ENCODE measurements at places on chromosomes 5 and 9.
A peak's percentile ranks its signal among the peaks of the same experiment; 100 is the strongest.

DNA sequence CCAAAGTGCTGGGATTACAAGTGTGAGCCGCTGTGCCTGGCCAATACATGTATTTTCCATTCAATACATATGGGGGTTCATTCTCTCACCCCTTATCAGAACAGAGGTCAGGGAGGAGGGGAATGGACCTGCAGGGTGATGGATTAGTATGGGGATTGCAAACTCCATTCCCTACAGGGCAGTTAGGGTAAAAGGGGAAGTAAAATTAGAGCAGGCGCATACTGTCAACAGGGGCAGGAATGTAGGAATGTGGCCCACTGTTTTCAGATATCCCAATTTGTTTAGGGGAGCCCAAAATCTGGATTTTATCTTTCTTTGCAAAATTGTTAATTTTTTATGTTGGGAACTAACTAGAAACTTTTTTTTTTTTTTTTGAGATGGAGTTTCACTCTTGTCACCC, 46.4 kb upstream of the SLC44A1 start:
- no peak for DNase-seq

DNA sequence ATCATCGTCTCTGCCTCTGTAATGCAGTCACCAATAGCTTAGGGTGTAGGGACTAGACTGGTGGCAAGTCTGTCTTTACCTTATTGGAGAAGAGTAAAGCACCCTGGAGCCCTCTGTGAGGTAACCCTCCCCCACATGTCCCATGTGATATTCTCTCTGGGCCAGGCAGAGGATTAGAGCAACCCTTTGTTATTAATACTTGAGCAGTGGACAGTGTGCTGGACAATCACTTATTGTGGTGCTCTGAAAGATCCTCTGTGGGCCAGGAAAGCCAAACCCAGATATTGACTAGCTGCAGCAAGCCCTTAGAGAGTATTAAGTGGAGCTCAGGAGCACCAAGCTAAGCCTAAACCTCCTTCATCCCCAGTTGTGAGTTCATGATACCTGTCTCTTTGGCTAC, 139.7 kb upstream of the RUSC2 start:
- no peak for DNase-seq

GRCh38 chr5:65854925-65855324, 71.5 kb upstream of the ERBIN start:
- DNase-seq = no peak

DNA sequence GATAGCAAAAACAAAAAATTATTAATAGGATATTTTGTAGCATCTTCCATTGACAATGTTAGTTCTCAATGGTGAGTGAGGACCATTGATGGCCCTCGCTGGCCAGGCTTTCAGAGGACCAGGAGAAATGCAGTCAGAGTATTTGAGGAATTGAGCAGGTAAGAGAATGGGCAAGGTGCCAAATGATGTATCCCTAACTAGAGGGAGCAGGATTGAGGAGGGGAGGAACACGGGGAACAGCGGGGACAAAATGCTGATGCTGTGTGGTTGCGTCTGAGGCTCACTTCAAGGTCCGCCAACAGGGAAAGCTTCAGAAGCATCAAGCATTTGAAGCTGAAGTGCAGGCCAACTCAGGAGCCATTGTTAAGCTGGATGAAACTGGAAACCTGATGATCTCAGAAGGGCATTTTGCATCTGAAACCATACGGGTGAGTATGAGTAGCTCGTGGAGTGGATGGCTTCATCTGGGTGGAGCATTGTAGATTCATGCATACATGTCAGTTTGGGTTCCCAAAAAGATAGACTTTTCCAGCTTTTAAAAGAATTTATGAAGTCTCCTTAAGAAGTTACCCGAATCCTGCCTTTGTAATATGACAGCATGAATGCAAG, 16.2 kb downstream of the SPTAN1 start:
- peak; percentile 50 for DNase-seq

GRCh38 chr9:134766587-134766986, 114.0 kb upstream of the FCN2 start:
- DNase-seq = no peak

DNA sequence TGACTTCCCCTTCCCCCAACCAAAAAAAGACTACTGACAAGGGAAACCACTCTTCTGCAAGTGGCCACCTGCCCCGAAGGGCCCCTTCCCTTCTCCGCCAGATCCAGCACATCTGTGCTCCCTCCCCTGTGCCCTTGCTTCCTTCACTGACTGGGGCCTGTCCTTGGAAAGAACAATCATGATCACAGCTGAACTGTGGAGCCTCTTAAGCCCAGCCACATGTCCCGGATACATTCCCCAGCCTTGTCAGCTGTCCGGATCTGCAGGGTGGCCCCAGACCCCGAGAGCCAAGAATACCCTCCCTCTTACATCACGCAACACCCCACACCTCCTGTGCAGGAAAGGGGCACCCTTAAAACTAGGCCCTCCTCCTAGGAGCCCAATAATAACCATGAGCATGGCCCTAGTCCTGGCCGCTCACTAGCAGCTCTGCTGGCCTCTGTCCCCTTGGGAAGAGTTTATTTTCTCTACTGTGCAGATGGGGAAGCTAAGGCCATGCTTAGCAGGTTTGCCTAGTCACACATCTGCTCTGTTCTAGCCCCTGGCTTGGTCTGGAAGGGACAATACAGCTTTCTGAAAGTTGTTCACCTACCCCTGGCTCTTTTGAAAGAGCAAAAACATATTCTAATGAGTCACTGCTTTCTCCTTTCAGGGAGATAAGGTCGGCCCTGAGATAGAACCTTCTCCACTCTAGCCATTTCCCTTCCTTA, 3.8 kb downstream of the SPRY4 start:
- no peak for DNase-seq

- no peak for DNase-seq
Measured at GRCh38 chr9:69078581-69078980, 43.0 kb downstream of the FXN start.

- DNase-seq = peak; percentile 55
Measured at GRCh38 chr9:12718482-12719026, 25.4 kb downstream of the TYRP1 start.

DNA sequence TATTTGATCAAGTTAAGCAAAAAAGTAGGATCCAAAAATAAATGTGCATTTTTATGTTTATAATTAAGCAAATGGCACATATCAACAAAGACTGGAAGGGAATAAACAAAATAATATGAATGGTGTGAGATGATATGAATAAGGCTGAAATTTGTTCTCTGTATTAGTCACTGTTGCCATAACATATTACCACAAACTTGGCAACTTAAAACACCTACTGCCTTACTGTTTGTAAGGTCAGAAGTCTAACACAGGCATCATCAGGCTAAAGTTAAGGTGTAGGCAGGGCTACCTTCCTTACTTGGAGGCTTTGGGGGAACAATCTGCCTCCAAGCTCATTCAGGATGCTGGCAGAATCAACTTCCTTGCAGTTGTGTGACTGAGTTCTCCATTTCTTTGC, 19.3 kb downstream of the PGGT1B start:
- DNase-seq = no peak

- no peak for DNase-seq
Measured at GRCh38 chr5:40682154-40683017, 2.7 kb downstream of the PTGER4 start.

DNA sequence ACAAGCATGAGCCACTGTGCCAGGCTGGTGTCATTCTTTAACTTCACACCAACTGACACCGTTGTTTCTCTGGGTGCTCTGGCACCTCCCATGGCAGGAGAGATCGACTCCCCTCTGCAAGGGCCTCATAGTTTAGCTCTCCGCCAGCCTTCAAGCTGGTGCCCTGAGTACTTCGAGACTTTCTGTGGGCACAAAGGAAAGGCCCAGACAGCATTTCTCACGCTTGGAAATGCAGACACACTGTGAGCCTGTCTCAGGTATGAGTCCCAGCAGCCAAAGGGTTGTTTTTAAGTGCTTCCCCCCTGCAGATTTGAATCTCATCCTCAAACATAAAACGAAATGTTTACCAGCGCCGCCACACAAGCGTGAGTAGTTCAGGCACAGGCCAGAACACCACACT, 11.1 kb upstream of the TCF7 start:
- DNase-seq = no peak

- no peak for DNase-seq
Measured at GRCh38 chr5:152593388-152593787, 188.3 kb upstream of the NMUR2 start.

DNA sequence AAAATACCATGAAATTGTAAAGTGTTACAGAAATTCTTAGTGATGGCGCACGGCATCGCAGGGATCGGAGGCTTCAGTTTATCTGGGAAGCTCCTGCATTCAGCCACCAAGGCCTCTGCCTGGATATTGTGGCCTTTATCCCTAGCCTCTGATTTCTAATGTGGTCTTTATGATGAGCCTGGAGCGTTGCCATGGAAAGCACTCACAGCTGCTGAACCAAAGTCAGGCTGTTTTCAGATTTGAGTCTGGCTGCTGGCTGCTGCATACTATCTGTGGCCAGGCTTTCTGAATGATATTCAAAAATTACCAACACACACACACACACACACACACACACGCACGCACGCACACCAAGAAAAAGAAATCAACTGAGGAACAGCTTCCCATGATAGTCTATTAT, 101.1 kb upstream of the ZNF366 start:
- DNase-seq = peak; percentile 89

- peak; percentile 1 for DNase-seq
Measured at GRCh38 chr5:146805081-146805480, 73.5 kb downstream of the PPP2R2B start.

DNA sequence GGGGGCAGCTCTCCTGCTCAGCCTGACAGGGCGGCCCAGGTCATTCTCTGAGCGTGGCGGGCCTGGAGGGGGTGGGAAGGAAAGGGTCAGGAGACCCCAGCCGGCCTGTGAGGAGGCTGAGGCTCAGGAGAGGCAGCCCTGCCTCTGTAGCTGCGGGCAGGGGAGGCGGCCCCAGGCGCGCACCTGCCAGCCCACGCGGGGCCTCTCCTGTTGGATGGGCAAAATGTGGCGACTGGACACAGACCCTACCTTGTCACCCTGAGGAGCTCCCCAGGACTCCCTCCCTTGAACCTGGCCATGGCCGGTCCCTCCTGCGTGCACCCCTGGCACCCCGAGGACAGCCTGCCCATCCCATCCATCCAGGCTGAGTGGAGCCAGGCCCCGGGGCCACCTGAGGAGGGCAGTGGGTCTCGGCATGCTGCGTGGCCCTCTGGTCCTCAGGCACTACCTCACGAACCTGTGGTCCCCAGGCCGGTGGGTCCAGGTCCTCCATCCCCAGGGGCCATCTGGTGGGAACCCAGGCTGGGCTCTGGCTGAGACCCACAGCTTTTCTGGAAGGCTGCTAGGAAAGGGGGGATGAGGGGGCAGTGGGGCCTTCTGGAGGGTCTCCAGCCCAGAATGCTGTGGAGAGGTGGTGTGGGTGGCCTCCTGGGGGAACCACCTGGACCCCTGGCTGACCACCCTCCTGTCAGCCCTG, 15.1 kb upstream of the NRARP start:
- DNase-seq = no peak

- no peak for DNase-seq
Measured at GRCh38 chr5:77231471-77232138, 21.1 kb downstream of the PDE8B start.

DNA sequence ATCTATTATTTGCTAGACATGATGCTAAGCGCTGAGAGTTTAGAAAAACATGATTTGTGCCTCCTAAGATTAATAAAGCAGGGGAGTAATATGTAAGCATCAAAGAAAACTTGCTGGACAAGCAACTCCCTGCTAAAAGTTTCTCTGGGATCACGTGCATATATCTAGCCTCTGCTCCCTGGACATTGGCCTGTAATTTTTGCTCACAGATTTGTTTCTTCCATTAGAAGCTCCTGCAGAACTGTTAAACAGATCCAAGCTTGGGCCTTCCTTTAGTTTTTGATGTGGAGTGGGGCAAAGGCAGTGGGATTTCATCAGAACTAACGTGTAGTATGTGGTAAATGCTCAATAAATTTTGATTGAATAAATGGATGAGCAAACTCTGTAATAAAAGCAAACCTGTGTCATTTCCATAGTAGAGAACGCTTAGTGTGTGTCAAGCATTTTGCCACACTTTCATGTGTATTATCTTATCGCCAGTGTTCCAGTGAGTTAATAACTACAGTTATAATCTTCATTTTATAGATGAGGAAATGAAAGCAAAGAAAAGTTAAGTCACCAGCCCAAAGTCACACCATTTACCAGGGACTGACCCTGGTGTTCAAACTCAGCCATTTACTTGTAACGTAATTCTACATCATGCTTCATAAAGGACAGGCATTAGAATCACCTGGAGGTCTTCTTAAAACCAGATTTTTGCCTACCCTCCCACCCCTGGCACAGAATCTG, 100.3 kb downstream of the PCSK5 start:
- no peak for DNase-seq

DNA sequence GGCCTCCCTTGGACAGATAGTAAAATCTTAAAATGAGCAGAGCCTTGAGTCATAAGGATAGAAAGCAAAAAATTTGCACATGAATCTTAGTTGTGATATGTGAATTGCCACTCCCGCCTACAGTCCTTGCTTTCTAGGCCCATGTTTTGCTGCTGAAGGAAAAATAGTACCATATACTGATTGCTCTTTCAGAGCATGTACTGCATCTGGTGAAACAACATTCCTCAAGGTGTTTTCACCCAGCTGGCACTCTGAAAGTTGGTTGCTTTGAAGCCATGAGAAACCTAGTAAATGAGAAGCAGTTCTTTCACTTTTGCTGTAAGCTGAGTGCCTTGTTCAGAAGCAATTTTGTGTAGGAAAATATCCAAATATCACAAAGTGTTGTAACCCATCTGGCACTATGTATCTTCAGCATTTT, 10.3 kb downstream of the CDC37L1 start:
- DNase-seq = no peak

- no peak for DNase-seq
Measured at GRCh38 chr9:91187311-91187964, 174.3 kb downstream of the AUH start.

DNA sequence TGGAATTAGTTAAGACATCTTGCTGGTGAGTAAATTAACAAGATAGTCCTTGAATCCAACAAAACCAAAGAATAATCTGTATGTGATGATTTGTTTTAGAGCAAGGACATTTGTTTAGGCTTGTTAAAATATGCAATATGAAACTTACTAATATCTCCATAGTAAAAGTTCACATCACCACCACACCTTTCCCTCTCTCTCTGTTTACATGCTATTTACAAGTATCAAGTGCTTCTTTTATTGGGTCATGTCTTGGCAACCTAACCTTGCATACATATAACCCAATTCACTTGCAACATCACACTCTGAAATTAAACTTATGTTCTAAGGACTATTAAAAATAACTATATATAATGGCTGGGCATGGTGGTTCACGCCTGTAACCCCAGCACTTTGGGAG, 161.3 kb downstream of the CCDC192 start:
- DNase-seq = no peak

DNA sequence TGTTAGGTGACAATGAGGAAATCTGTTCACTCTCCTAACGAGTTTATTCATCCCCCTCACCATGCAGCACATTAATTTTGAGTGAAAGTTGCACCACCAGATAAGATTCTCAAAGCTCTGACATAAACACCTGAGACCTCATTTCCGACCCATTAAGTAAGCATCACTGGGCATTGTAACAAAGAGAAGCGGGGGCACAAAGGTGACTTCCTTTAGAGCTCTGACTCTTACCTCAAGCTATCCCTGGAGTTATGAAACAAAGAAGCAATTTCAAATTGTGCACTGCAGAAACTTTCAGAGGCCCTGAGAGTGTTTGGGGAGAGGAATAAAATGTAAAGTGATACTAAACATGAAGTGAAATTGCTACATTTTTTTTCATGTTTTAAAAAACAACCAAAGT, 29.5 kb downstream of the C5orf15 start:
- no peak for DNase-seq
